ENCODE measurements at places on chromosomes 3 and 15.

- DNase-seq: no peak
These were observed 118.3 kb upstream of the FOXB1 start for GRCh38 chr15:59885832-59886231.

DNA sequence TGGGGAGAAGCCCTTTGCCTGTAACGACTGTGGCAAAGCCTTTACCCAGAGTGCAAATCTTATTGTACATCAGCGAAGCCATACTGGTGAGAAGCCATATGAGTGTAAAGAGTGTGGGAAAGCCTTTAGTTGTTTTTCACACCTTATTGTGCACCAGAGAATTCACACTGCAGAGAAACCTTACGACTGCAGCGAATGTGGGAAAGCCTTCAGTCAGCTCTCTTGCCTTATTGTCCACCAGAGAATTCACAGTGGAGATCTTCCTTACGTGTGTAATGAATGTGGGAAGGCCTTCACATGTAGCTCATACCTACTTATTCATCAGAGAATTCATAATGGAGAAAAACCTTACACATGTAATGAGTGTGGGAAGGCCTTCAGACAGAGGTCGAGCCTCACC, 10.9 kb downstream of the ZNF35 start:
- no peak for DNase-seq

DNA sequence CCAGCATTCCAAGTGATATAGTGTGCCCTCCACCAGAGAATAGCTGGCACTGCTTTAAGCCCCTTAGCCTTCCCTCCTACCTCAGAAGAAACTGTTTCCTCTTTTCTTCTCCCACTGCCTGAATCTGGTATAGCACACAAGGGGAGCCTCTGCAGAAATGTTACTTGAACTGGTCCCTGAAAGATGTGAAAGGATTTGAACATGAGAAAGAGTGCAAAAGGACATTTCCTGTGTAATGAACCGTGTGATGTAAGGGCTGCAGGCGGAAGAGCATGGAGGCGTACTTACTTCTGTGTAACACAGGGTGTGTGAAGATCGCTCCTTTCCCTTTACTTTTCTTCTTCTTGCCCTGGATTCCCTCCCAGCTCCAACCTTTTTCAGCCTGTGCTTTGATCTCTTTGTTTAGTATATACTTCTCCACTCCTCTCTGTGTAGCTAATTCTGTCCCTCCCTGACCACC, 8.4 kb downstream of the TMOD3 start:
- no peak for DNase-seq

- no peak for DNase-seq
These were observed 102.1 kb upstream of the VEPH1 start for GRCh38 chr3:157605356-157605755.

DNA sequence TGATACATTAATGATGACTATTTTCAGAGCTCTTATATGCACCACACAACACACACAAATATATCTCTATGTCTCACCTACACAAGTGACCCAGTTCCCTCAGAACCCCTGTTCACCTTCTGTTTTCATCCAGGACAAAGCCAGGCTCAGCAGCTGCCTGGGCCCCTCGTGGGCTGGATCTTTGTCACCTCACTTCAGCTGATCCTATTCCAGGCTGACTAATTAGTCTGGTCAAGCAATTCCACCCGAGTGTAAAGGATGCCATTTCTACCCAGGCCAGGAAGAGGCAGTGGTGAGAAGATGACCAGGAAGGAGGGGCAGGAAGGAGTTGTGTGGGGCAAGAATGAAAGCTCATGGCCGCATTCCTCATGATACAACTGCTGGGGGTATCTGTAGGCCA, 62.3 kb downstream of the DHX30 start:
- DNase-seq: no peak

DNA sequence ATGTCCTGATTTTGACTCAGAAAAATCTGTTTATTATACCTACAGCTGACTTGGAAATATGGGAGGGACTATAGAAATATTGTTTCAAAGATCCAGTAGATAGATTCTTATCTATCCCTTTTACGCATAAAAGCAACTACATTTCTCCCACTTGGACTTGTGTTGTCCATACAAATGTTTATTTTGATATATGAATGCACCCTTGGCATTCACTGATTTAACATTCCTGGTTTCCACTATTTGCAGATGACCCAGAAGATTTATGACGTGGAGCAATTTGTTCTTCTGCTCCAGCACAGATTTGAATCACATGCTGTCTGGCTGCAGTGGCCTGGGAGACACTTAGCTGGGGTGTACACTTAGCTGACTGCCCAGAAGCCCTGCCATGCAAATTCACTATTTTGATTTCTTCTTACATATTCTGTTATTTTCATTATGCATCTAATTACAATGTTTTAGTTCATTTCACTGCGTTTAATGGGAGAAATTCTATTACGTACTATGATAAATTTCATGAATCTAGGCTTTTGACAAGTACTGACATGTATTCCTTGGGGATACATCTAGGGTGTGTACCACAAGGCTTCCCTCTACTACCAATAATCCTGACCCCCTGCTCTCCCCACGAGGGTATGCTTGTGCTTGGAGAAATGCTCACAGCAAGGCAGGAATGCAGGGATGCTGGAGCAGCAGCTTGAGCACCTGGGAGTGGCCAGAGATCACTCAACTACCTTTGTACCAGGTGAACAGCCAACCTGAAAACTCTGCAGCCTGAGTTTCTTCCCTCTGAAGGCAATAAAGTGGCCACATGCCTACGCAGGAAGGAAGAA, 223.6 kb upstream of the TBL1XR1 start:
- DNase-seq: no peak

DNA sequence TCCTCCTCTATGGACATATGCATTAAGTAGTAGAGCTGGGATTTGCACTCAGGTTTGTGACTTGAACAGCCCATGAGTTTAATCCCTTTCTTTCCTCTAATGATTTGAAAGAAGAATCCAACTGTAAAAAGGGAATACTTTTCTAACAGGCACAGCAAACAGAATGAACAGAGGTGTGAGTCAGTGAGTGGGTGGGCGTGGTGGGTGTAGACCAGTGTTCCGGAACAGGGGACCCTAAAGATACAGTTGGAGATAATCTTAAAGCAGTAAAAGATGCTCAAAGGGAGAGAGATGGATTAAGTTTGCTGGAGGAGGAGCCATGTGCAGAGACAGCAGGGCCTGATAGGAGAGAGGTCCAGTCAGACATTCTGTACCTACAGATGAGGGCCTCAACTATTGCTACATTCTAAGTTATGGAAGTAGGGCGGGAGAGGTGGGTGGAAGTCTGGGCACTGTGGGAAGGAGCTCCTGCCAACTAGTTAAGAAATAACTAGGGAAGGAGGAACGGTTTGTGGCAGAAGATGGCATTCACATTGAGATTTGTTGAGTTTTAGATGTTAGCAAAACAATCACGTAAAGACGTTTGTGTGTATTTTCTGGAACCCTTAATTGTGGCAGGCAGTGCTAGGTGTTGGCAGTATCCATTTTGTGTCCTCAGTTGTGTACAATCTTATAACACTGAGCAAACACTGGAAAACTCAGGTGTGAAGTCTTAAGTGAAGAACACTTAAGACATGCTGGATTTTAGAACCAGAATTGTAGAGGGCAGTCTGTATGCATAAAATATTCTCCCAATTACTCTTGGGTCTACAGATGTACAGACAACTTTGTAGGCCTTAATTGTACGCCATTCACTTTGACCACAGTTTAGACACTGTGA, 511.0 kb downstream of the GRM7 start:
- no peak for DNase-seq

GRCh38 chr3:127237835-127238234, 44.9 kb downstream of the PRR23E start:
- no peak for DNase-seq

DNA sequence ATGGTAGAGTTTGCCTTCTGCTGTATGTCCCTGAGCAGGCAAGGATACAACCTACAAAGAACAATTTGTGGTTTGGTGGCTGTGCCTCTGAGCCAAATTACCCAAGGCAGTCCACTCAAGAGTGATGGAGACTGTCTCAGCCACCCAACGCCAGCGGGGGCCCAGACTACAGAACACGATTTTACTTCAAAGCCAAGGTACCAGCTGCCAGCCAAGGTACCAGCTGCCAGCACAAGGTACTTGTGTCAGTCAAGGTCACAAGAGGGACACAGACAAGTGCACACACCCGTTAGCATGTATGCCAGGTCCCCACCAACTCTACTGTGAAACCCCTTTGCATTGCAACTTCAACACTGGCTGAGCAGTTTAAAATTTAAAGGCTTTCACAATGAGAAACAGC, 23.5 kb downstream of the COLQ start:
- DNase-seq: no peak

GRCh38 chr3:98512576-98512975, 10.1 kb downstream of the CLDND1 start:
- DNase-seq: no peak

- no peak for DNase-seq
These were observed 29.8 kb downstream of the ACAN start for GRCh38 chr15:88832820-88833730.

DNA sequence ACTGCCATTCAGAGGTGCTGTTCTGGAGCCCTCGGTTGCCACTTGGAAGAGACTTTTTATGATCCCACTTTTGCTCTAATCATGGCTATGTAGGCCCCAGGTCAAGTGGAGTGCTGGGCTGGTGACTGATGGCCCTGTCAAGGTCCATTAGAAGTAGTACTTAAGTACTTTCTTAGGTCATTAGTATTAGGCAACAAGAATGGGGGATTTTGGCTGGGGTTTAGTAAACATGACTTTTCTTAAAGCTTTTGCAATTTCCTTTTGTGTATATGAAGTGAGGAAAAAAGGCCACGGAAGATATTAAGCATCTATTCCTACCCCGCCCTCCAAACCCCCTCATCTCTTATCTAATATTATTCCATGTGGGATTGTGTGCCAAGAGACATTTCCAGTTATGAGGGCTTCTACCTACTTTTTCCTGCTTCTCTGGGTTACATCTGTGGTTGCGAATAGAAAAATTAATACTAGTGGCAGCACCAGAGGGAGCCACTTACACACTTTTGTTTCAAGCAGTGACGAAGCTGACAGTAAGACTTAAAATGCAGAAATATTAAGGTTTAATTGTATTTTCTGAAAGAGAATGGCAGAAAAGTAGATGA, 13.9 kb downstream of the NLGN1 start:
- DNase-seq: peak; percentile 29

- DNase-seq: peak; percentile 2
These were observed 56.9 kb downstream of the ACAD9 start for GRCh38 chr3:128936341-128936740.

- no peak for DNase-seq
These were observed 233.5 kb upstream of the DCBLD2 start for GRCh38 chr3:99134986-99135385.

GRCh38 chr3:197907196-197907595, 42.8 kb upstream of the RPL35A start:
- no peak for DNase-seq

GRCh38 chr3:57354768-57355167, 62.3 kb upstream of the ASB14 start:
- DNase-seq: no peak

- no peak for DNase-seq
These were observed 58.4 kb upstream of the POLG start for GRCh38 chr15:89393056-89393455.

GRCh38 chr3:30294241-30294667, 312.1 kb upstream of the TGFBR2 start:
- no peak for DNase-seq

DNA sequence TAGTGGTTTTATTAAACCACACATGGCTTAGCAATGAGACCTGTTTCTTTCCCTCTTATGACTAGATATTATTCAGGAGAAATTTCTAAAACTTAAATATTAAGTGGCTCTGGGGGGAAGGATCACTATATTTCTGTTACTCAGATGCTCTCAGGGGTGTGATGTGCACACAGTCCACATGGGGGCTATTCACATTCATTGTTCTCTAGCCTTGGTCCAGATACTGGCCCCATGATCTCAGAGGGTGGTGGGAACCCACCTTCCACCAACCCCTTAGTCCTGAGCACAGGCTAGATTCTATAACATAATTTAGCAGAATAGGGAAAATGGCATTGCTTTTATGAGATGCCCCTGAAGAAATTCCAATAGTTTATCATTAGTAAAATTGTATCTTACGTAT, 149.0 kb upstream of the ST8SIA2 start:
- no peak for DNase-seq

- no peak for DNase-seq
These were observed 483.4 kb downstream of the FOXP1 start for GRCh38 chr3:71099997-71100719.

GRCh38 chr3:175312791-175313190, 453.7 kb downstream of the NAALADL2 start:
- DNase-seq: no peak

- DNase-seq: no peak
These were observed 55.2 kb upstream of the CNTN6 start for GRCh38 chr3:1037631-1038030.

DNA sequence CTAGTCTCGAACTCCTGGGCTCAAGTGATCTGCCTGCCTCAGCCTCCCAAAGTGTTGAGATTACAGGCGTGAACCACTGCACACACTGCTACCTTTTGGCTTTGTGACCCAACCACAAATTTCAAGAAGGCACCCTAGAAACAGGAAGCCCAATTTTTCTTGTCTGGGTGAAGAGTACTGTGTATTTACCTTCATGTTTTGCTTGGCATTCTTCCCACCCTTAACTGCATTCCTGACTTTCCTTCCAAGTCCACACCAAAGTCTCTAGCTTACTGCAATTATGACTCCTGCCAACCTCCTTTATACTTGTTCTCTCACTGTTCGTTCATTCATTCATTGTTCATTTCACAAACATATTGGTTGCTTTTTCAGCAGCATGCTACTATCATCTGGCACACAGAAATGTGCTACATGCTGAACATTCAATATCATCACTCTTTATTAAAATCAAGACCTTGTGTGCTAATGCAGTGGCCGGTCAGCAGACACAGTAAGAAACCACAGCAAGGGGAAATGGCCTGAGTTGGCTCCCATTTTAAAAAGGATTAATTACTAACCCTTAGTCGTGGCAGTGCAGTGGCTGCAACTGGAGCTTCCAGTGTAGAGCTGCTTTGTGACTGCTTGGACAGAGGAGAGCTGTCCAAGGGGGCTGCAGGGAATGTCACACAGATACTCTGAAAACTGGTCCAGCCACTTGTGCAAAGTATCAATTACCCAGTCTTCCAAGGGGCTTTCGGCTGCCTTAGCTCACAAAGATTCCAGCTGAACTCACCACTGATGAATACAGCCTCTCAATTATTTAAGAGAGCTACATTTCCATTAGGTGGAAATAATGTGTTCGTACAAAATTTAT, 94.0 kb downstream of the ETFA start:
- DNase-seq: no peak

DNA sequence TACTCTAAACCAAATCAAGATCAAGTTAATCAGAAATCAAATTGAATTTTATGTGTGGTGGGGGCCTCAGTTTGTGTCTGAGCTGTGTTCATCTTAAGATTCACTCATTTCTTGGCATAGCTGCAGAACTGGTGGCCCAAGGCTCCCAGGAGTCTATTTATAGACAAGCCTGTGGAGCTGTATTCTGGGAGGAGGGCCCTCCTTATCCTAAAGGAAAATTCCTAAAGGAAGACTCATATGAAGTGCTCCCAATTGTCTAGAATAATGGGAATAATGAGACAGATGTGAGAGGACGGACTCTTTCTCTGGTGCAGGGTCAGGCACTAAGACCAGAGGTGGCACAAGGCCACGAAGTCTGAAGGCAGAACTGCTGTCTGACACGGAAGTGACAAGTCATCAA, 38.9 kb downstream of the C3orf85 start:
- no peak for DNase-seq

GRCh38 chr3:52228266-52228665, 2.8 kb upstream of the TLR9 start:
- no peak for DNase-seq

- DNase-seq: no peak
These were observed 16.3 kb downstream of the ZIC1 start for GRCh38 chr3:147425388-147425850.

Data from ovary (tissue), 10 donors.